ENCODE measurements at places on chromosomes 7 and 10.
A peak's percentile ranks its signal among the peaks of the same experiment; 100 is the strongest.

GRCh38 chr7:3254718-3255117, 46.3 kb upstream of the SDK1 start:
- no peak for DNase-seq

- peak; percentile 14 for DNase-seq
Measured at GRCh38 chr10:110577056-110577455, 9.6 kb downstream of the SMC3 start.

DNA sequence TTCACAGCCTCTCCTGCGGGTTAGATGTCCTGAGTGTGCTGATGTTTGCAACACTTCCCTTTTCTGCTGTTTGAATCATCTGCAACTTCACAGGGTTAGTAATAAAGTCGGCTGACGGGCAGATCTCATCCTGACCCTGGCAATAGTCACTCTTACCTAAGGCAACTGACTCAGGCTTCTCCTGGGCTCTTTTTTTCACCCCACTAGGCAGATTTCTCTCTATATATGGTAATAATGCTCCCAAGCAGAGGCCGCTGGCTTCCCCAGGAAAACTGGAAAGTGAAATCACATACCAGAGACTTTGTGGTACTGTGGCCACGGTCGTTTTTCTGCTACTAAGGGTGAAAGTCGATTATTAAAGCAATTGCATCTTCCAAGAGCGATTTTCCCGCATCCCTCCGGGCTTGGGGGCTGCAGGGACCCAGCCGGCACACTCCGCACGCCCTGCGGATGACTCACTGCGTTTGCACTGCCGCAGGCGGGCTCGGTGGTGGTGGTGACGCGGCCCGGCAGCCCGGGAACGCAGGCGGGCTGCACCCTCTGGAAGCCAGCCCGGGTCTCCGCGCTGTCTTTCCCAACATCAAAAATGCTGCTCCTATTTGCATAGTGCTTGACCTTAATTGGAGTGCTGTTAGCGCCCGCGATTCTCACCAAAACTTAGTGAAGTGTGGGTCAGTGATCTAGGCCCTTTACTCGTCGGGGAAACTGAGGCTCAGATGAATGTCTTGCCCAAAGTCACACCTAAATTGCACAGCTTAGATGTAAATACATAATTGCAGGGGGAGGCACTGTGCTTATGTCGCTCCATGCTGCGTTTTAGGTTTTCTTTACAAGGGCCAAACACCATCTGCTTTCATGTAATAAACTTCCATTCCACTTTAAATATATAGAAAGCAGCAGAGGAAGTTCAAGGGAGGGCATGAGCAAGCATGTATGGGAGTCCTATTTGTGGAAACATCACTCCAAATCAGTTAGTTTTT, 47.6 kb upstream of the ITGB1 start:
- peak; percentile 98 for DNase-seq

DNA sequence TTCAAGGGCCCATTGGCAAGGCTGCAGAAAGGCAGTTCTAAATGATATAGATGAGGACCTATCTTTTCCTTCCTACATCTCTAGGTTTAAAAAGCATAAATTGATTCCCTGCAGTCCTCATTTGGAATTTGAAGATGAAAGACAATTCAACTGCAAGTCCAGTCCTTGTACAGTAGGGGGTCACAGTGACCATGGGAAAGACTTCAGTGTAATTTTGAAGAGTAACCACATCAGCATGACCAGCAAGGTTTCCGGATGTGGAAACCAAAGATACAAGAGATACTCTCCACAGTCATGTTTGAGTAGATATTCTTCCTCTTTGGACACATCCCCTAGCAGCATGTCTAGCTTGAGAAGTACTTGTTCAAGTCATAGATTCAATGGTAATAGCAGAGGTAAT, 539.3 kb upstream of the TEX47 start:
- no peak for DNase-seq

DNA sequence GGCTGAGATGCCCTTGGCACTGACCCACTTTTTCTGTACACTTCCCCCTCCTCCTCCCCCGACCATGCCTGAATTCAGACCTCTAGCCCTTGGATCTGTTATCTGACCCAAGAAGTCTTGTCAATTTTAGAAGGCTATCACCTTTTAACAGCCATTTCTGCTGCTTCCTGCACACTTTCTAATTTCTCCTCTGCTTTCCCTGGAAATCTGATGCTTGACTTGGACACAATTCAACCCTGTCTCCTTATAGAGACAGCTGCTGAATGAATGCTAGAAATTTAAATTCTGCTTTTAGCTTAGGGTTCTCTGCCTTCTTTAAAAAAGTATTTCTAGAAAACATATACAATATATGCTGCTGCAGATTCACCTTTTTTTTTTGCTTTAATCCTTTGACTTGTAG, 417.9 kb upstream of the KLF6 start:
- DNase-seq = no peak

GRCh38 chr7:2163600-2164555, 68.9 kb downstream of the MAD1L1 start:
- DNase-seq = no peak

GRCh38 chr10:57654856-57655255, 612.8 kb downstream of the IPMK start:
- no peak for DNase-seq

DNA sequence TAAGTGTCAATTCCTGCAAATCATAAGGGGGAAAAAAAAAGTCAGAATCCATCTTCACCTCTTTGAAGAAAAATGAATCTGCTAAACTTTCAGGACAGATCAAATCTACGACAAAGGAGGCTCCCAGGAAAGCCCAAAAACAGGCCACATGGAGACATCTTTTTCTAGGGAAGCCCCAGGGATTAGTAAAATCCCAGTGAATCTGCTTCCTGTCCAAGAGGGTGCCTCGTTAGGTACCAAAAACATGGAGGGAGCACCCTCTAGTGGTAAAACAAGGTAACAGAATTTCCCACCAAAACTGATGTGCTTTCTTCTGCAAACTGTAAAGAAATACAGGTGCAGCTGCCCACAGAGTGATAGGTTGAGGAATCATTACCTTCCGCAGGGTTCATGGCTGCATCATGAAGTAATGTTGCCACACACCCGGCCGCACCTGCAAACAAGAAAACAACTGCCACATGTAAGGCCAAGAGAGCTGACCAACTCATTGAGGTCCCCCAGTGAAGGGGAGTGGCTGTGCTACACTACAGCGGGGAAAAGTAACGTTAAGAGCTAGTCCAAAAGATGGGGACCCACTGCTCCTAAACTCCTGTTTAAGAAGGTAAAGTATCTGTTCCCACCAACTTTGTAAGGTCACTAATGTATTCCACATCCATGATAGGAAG, 7.9 kb downstream of the SLC25A28 start:
- DNase-seq = peak; percentile 69

GRCh38 chr10:62662486-62662885, 142.0 kb upstream of the ADO start:
- no peak for DNase-seq

- no peak for DNase-seq
Measured at GRCh38 chr7:44189286-44189992, at the start of gene GCK. Gene GCK, minus strand, starts transcription at chr7:44189439. Its CDS starts 486 bp downstream, at chr7:44188953.

- DNase-seq = no peak
Measured at GRCh38 chr7:20798694-20799121, 12.0 kb upstream of the SP8 start.

Measured in EH (cell line).